Ascending aorta (tissue), 2 donors: ENCODE measurements at places on chromosomes 6 and 20. TPM values are rescaled to one million over a fixed set of nuclear protein-coding genes. Genes with fewer than 3 reads are reported as not detected.

Gene STX11
- total RNA-seq: 29.5 TPM

Gene TMEM170B
- total RNA-seq: 0.53 TPM

Gene PDE10A
- total RNA-seq: 2.0 TPM

Gene PCNA
- total RNA-seq: 52.5 TPM

Gene FAM83B
- not detected for total RNA-seq

Gene C6orf141
- not detected for total RNA-seq

Gene TREM2
- 0.43 TPM for total RNA-seq

Gene TMEM151B
- total RNA-seq: not detected

Gene ADGRB3
- 4.4 TPM for total RNA-seq

Gene PPP1R16B
- total RNA-seq: 26.4 TPM

Gene DCDC2
- total RNA-seq: not detected

Gene GHRH
- not detected for total RNA-seq

Gene MAP1LC3A
- 131 TPM for total RNA-seq

Gene SALL4
- total RNA-seq: not detected
